Naive thymus-derived CD4-positive, alpha-beta T cell (primary cell): ENCODE measurements at places on chromosomes 7 and 10. TPM values are rescaled to one million over a fixed set of nuclear protein-coding genes. Genes with fewer than 3 reads are reported as not detected.

The GRK5 gene
- total RNA-seq: 45.2 and 45.8 TPM in 2 replicates

The ZSCAN21 gene
- 5.1 TPM for total RNA-seq

The ZNF716 gene
- not detected in 2 replicates for total RNA-seq

- H3K4me1 ChIP-seq: no peaks in the 10 kb centered on the region
- no peak overlapping the region for H3K4me3 ChIP-seq
- H3K27me3 ChIP-seq: peaks cover 28% of the 10 kb centered on the region
These were observed 2.8 kb downstream of the SP8 start for GRCh38 chr7:20783700-20784387.

DNA sequence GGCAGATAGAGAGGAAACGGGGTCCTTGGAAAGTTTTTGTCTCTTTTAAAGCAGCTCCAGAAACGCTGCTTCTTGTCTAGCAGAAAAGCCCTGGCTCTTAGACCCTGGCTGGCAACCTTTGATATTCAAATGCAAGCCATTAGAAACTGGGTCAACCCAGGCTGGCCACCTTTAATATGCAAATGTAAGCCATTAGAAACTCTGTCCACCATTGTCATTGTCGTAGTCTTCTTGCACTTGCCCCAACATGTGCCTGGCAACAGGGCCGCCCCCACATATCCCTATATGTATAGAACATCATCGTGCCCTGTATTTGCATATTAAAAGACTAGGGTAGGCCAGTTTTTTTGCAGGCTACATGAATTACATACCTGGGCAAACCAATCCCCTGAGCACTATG, 621.3 kb upstream of the DPP6 start:
- no peak overlapping the region for H3K4me3 ChIP-seq
- H3K27ac ChIP-seq: no peak overlapping the region
- H3K36me3 ChIP-seq: no peaks in the 10 kb centered on the region
- H3K27me3 ChIP-seq: no peaks in the 10 kb centered on the region
- H3K4me1 ChIP-seq: no peaks in the 10 kb centered on the region
- DNase-seq: no peak

- H3K36me3 ChIP-seq: peaks cover 42% of the 10 kb centered on the region
- H3K4me3 ChIP-seq: no peak overlapping the region
- DNase-seq: no peak
- H3K27ac ChIP-seq: no peak overlapping the region
- no peaks in the 10 kb centered on the region for H3K27me3 ChIP-seq
- H3K4me1 ChIP-seq: no peaks in the 10 kb centered on the region
These were observed 175.3 kb upstream of the SH2B2 start for GRCh38 chr7:102111061-102112041.
